ENCODE measurements at places on chromosomes 3 and 15.

GRCh38 chr15:70494852-70495571 is 268.3 kb downstream of the UACA start:
- DNase-seq: no peak

- no peak for DNase-seq
Observed at GRCh38 chr3:142279965-142280590, 54.7 kb upstream of the GK5 start.

DNA sequence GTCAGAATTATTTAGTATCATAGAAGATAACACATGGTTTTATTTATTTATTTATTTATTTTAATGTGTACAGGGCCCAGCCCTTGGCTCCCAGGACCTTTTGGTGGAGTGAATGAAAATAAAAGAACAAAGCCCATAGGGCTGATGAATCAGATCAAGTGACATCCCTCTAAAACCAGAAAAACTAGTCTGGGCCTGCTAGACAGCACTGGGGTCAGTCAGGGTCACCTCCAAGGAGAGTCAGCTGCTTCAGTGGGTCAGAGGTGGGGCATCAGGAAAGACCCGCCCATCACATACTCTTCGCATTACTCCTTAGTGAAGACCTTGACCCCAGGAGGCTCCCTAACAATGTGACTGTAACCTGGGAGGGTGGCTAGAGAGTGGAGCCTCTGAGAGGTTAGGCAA is 12.8 kb downstream of the PPCDC start:
- no peak for DNase-seq

- DNase-seq: no peak
Observed at GRCh38 chr3:187989575-187990153, 164.3 kb upstream of the LPP start.

GRCh38 chr3:182809531-182809930 is 16.2 kb downstream of the ATP11B start:
- DNase-seq: no peak

All from pancreas (tissue), 10 donors.